Activated CD4-positive, alpha-beta T cell treated with anti-CD3 and anti-CD28 coated beads for 48 hours (primary cell): ENCODE measurements at places on chromosomes 5 and 9.

- no peak for DNase-seq
Measured at GRCh38 chr5:7012057-7012456, 298.8 kb downstream of the TENT4A start.

GRCh38 chr5:62046191-62046590 lies 259.8 kb upstream of the KIF2A start:
- no peak for DNase-seq

GRCh38 chr5:138961221-138961620 lies 86.1 kb upstream of the LRRTM2 start:
- no peak for DNase-seq

GRCh38 chr9:26768145-26768544 lies 124.5 kb downstream of the CAAP1 start:
- no peak for DNase-seq

DNA sequence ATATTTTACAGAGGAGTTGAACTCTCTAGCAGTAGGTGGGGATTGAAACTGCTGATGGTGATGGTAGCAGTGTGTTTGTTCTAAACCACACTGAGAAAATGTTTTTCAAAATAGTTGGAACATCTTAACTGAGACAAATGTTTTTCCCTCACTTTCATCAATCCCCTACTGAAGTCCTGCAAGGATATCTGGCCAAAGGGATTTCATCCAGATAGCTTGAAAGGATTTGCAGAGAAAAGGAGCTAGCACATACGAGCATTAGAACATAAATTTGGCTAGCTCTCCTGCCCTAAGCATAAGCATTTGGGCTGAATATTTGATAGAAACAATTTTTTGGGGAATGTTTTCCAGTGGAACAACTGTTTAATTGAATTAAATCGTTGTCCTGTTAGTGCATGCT lies 153.9 kb downstream of the CDH9 start:
- no peak for DNase-seq

GRCh38 chr9:21856301-21857094 lies 54.1 kb downstream of the MTAP start:
- DNase-seq = no peak

- no peak for DNase-seq
Measured at GRCh38 chr5:116939641-116940040, 365.0 kb upstream of the SEMA6A start.

GRCh38 chr9:113960768-113961167 lies 84.7 kb downstream of the ZNF618 start:
- DNase-seq = no peak

GRCh38 chr5:38608874-38609273 lies 52.4 kb upstream of the LIFR start:
- DNase-seq = no peak

DNA sequence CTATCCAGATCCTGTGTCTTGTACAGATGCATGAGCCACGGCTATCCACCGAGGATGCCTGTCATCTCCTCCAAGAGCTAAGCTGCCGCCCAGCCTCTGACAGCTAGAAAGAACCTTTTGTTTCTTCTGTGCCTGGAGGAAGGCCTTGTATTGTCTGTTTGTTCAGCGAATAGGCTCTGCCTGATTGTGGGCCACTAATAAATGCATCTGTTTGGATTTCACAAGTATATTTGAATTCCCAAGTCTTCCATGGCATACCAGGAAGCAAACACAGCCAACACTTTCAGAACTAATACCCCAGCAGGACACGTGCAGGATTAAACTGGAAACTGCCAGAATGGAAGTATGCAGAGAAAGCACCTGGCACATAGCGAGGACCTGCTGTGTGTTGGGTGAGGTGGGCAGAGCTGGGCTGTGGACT lies 92.7 kb upstream of the NEURL1B start:
- DNase-seq = no peak

- no peak for DNase-seq
Measured at GRCh38 chr5:129361441-129362025, 98.6 kb upstream of the ADAMTS19 start.

DNA sequence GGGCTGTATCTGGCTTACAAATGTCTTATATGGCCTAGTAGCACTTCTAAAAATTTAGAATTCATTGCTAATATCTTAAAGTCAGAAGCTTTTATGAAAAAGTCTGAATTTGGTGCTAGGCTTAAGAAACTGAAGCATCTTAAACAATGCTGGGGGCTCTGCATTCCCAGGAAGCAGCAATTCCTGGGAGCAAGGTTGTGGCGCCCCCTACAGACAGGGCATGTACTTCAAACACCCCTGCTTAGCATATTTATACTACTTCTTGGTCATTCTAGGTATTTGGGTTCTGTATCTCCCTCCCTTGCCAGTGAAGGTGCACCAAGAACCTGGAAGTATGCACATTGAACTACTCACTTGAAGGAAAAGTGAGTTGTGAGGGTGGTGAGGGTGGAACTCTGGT lies 64.6 kb upstream of the GRIA1 start:
- peak; percentile 7 for DNase-seq

- DNase-seq = no peak
Measured at GRCh38 chr9:6909181-6909580, 151.4 kb downstream of the KDM4C start.

- no peak for DNase-seq
Measured at GRCh38 chr9:117552811-117553210, 138.0 kb upstream of the ASTN2 start.

- no peak for DNase-seq
Measured at GRCh38 chr5:169785771-169786618, 148.9 kb downstream of the DOCK2 start.

DNA sequence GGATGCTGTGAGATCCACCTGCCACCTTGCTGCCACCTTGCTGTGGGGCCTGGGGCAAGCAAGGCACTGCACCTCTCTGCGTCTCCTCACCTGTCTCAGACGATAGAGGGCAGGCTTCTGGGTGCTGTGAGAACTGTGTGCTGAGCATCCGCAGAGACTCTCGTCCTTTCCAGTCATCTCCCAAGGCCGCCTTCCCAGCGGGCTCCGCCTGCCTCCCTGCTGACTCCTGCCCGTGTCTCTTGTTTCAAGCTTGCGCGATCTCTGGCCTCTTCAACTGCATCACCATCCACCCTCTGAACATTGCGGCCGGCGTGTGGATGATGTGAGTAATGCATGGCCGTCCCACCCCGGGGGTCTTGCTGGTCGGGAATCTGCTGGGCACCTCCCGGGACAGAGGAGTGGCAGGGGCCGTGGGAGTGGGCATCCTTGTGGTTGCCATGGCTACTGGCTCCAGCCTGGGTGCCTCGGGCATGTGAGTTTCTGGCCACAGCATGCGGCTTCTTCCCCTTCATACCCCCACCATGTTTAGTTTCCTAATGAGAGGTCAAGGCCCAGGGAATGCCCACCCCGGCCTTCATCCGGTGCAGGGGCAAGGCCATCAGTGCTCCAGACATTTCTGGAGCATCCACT lies 3.6 kb downstream of the CACFD1 start:
- DNase-seq = no peak

- no peak for DNase-seq
Measured at GRCh38 chr9:136761545-136761981, 2.8 kb downstream of the LCN15 start.

DNA sequence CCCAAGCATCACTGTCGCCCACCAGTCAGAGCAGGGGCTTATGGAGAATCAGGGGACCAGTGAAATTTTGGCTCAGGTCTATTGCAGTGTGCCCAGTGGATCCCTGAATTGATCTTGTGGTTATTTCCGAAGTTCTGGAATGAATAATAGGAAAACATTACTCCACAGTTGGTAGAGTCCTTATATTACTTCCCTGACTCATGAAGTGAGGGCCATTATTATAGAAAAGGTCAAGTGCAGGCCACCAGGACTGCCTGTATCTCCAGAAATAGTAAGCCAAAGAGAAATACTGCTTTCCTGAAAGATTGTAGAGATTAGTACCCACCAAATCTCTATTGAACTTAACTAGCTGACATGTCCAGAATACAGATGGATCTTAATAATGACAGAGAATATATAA lies 335.0 kb downstream of the NPR3 start:
- no peak for DNase-seq

GRCh38 chr5:122219436-122220166 lies 90.3 kb downstream of the ZNF474 start:
- no peak for DNase-seq

- DNase-seq = no peak
Measured at GRCh38 chr9:21812415-21812814, 10.0 kb downstream of the MTAP start.

DNA sequence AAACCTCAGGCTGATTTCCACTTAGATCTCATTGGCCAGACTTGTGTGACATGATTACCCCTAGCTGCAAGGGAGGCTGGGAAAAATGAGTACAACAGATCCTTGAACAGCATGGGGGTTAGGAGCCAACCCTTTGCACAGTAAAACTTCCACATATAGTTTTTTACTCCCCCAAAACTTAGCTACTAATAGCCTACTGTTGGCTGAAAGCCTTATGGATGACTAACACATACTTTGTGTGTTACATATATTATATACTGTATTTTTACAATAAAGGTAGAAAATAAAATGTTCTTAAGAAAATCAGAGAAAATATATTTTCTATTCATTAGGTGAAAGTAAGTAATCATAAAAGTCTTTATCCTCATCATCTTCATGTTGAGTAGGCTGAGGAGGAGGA lies 217.4 kb downstream of the NMUR2 start:
- DNase-seq = no peak

GRCh38 chr9:122991370-122991830 lies 42.1 kb upstream of the GPR21 start:
- DNase-seq = peak; percentile 51

GRCh38 chr5:149948993-149949392 lies 4.4 kb upstream of the PDE6A start:
- no peak for DNase-seq

- no peak for DNase-seq
Measured at GRCh38 chr5:125038477-125038876, 292.0 kb upstream of the ZNF608 start.

GRCh38 chr5:94707359-94707758 lies 88.9 kb downstream of the SLF1 start:
- DNase-seq = no peak

- no peak for DNase-seq
Measured at GRCh38 chr5:65152131-65152530, 329.6 kb downstream of the ADAMTS6 start.

DNA sequence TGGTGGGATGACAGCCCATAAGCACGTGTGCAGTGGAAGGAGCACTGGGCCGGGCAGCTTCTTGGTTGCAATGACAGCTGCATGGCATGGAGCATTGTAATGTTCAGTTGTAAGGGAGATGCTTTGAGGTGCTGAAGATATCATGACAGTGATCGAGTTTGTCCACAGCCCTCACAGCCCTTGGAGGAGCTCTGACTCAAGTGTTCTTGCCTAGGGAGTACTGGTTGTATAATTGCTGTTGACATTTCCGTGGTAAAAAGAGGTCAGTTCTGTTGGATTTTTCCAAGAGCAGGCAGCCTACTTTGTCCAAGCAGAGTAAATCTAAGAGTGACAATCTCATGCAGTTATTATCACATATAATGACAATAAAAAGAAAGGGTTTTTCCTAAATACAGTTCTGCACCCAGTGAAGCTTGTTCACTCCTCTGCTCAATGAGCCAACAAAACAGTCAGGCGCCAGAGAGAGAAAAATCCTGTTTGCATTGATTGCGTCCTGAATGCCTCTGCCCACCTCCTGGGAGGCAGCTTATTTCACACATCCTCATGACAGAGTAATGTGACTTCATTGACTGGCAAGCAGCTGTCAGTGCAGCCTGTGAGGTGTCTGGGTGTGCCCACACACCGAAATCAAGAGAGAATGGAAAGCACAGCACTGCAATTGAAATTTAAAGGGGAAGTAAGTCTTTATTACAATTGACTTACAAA lies 248.0 kb downstream of the NTRK2 start:
- DNase-seq = no peak

DNA sequence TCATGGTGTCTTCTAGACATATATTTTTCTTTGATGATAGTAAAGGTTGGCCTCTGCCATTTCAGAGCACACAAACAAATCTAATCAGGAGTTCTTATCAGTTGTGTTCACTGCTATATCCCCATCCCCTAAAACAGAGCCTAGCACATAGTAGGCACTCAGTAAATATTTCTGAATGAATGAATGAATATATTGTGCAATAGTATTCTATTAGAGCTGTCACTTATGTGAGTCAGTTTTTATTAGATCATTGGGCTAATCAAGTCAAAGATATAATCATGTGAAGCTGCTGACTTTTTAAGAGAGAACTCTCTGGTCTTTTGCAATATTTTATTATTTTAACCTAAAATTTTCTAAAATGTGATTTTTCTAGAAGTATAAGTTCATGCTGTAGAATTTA lies 84.2 kb downstream of the CHSY3 start:
- DNase-seq = no peak

GRCh38 chr9:77981332-77981731 lies 50.3 kb downstream of the GNAQ start:
- peak; percentile 19 for DNase-seq

GRCh38 chr5:65892801-65893200 lies 33.6 kb upstream of the ERBIN start:
- no peak for DNase-seq

GRCh38 chr5:112203229-112203628 lies 215.8 kb downstream of the EPB41L4A start:
- no peak for DNase-seq

- no peak for DNase-seq
Measured at GRCh38 chr5:2732850-2733249, 18.6 kb downstream of the IRX2 start.

DNA sequence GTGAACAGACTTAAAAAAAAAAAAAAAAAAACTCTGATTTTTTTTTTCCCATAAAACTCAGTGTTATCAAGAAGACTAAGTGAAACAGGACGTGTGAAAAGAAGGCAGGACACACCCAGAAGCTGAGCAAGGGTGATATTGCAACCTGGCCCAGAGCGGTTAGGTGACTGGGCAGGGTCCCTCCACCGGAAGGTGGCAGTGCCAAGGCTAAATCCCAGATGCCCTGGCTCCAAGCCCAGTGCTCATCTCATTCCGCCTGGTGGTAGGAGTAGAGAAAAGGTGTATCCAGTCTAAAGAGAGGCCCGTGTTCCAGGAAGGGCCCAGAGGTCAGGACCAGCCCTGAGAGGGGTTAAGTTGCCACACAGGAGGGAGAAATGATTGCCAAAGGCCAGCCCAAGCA lies 51.5 kb upstream of the SAP30L start:
- DNase-seq = no peak

DNA sequence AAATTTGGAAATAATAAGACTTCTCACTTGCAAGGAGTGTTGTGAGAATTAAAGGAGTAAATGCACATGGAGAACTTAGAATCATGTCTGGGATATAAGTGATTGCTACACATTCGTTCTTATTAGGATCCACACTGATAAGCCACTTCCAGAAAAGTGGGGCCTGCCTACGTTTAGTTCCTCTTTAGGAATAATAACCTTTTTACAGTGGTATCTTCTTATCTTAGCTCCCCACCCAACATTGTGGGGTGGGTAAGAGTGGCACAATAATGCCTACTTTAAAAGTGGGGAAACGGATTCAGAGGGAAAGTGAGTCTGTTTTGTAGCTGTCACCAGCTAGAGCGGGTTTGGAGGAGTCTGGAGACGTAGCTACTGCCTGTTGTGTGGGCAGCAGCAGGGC lies 16.0 kb downstream of the DOCK2 start:
- DNase-seq = no peak

- DNase-seq = no peak
Measured at GRCh38 chr9:15444141-15444540, 21.5 kb downstream of the SNAPC3 start.

- DNase-seq = no peak
Measured at GRCh38 chr5:96721351-96721977, 59.3 kb downstream of the CAST start.
